Ammon's horn (tissue), 1 donor: ENCODE measurements at places on chromosomes 5 and 9.

- DNase-seq: no peak
These were observed 10.3 kb upstream of the TPM2 start for GRCh38 chr9:35700031-35700430.

DNA sequence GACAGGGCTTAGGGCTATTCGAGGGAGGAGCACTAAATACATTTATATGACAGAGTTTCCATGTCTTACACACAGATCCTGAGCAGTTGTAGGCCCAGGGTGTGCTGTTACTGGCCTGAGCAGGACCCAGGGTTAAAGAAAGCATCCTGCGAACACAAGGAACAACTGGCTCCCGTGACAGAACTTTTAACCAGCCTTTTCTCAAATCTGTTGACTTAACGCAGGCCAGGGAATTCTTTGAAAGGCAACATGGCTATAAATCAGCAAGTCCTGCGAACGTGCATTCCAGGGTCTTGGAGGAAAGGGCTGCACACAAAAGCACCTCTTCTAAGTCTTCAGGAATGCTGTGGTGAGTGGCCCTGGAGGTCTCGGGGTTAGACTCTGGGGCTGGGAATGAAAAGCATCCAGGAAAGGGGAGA is 45.2 kb upstream of the ANKRD55 start:
- DNase-seq: no peak

DNA sequence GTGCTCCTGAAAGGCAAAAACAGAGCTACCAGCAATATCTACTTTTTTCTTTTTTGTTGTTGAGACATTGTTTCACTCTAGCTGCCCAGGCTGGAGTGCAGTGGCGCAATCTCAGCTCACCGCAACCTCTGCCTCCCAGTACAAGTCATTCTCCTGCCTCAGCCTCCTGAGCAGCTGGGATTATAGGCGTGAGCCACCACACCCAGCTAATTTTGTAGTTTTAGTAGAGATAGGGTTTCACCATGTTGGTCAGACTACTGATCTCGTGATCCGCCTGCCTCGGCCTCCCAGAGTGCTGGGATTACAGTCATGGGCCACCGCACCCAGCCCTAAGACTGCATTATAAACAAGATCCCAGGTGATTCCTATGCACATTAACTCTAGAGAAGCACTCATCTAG is 17.0 kb downstream of the PLPP1 start:
- no peak for DNase-seq

DNA sequence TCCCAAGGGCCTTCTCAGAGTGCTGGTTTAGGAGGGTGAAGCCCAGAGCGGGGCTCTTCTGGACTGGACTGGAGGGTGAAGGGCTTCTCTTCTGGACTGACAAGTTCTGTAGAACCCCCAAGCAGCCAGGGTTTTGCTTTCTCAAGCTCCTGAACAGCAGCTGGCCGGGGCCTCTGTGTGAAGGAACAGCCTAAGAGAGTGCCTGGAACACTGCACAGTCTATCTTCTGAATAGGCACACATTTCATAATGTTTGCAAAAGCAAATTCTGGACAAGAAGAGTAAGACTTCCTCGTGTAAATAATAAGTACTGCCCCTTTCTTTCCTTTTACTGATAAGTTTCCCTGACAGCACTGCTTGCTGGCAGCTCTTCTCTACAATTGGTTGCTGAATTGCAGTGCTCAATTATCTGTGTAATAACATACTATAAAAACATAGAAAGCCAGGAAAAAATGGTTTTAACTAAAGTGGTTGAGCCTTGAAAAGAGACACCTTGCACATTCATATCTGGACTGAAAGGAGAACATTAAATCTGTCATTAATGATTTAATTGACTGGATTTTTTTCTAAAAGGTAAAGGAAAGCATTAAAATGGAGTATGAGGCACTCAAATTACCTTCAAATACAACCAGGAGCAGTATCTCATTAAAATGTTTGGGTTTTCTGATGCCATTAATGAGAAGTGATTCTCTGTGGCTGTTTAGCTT is 20.5 kb downstream of the MAST4 start:
- no peak for DNase-seq

DNA sequence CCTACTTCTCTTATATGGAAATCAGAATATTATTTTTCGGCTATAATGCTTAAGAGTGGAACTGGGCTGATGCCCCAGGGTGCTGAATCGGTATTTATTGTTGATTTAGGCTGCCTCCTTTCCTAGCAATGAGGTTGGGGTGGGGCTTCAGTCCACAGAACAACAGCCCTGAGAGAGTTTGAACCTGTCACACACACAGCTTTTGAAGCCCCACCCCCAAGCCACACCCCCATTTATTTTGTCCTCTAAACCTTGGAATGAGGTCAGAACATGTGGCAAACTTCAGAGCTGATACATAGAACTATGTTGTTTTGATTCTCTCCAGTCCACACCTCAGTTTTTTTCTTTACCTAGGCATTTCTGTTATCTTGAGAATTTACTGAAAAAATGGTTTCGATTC is 51.7 kb upstream of the CAMK4 start:
- DNase-seq: no peak

GRCh38 chr9:77024776-77025545 is 5.5 kb downstream of the FOXB2 start:
- DNase-seq: no peak
